ENCODE measurements at places on chromosomes 16 and 17.

GRCh38 chr17:31631766-31632165, 227.3 kb downstream of the COPRS start:
- no peak for DNase-seq

DNA sequence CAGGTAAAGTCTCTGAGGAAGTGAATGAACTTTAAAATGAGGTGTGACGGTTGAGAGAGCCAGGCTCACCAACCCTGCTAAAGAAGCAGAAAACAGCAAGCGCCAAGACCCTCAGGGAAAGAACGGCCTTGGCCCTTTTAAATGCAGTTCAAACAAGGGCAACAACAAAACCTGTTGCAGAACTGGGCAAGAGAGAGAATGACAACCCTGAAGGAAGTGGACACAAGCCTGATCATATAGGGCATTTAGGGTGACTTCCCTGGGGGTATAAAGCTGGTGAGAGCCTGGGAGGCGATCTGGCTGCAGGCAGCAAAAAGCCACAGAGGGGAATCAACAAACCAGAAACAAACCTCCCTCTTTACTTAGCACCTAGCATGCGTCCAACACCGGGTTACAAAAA, 1.0 kb downstream of the CPPED1 start:
- no peak for DNase-seq

DNA sequence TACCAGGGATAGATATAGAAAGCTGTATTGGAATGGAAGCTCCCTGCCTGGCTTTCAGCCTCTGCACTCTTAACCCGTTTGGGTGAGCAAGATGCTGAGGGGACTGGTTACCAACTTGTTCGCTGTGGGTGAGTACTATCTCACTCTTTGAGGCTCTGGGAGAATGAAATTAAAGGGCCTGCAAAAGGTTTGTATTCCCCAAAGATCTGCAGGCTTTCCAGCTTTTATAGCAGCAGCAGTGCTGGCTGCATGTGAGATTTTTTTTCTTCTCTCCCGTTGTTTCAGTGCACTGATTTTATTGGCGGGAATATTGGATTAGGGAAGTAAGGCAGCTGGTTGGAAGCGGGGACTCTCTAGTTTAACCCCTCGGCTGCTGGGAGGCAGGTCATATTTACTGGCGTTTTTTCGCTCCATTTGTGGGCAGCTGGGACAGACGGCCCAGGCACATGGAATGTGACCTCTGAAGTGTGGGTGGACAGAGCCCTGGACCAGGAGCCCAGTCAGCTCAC, 30.9 kb downstream of the C17orf75 start:
- no peak for DNase-seq

- DNase-seq: no peak
These were observed 664.5 kb downstream of the WWOX start for GRCh38 chr16:78763821-78764440.

Data from amniotic stem cell (primary cell).